EL (cell line): ENCODE measurements at places on chromosomes 1 and 21.

DNA sequence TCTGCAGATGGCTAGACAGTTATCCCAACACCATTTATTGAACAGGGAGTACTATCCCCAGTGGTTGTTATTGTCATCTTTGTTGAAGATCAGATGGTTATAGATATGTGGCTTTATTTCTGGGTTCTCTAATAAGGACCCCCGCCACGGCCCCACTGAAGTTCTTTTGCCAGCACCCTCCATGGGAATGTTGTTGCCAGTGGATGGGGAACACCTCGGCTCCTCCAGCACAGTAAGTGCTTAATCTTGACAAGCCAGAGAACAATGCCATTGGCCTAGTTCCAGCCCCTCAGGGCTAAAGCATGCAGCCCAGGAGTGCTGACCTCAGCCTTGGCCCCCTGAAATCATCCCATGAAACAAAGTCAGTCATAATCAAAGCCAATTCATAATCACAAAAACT lies 337.6 kb downstream of the AGBL4 start:
- no peak for DNase-seq

GRCh38 chr1:172699111-172699510 lies 40.2 kb downstream of the FASLG start:
- DNase-seq = peak; percentile 67

DNA sequence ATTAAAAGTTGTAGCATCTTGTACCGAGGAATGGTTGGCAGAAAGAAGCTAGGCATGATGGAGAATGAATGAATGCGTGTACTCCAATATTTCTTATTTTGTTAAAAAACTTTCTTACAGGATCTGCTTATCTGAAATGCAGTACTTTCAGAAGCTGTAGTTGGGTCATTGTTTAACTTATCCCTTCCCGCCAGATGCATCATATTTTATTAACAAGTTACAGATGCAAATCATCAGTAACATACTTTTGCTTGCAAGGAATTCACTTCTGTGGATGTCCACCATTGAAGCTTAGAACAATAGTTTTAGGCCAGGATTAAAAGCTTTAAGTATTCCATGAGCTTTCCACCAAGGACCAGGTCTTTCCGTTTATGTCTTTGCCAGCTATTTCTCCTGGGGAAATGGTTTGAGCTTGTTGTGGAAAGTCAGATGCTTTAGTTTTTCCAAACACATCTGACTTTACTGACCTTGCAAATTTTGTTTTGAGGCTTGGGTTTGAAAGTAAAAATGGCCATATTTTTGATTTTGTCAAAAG lies 65.4 kb downstream of the PATJ start:
- no peak for DNase-seq

DNA sequence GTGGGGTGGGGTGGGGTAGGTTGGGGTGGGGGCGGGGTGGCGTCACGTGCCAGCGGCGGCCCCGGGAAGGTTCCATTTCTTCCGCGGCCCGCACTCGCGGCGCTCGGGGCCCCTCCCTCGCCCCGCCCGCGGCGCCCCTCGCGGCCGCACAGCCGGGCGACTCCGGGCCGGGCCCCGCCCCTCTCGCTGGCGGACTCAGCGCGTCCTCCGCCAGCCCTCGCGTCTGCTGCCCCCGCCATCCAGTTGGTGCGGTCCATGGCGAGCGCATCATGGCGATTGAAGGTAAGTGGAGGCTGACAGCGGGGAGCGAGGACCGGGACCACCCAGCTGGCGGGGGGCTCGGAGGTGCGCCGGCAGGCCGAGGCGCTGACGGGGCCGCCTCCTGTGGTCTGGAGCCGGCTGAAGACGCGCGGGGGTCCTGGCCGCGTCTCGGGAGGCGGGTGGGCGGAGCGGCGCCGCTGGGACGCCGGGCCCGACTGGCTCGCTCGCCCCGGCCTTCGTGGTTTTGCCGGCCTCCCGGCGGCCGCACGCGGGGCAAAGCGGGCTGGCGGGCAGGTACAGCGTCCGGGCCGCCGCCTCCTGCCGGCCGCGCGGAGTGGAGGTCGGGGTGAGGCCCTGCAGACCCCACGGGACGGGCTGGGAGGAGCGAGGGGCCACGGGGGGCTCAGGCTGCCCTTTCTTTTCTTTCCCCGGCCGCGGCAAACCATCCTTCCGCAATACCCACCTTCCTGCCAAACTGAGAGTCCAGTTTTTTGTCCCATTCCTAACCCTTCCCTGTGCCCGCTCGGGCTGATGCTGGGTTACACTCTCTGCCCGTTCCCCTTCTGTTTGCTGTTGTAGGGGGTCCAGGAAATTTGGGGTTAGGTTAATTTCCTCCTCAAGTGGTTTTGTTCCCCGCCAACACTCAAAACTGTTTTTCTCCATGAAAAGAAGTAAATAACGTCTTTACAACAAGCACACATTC lies at the start of gene SYT14:
Gene SYT14, plus strand, starts transcription at position 222 of the 964 bp plus-strand sequence. Its CDS starts 48 bp downstream, at position 270.
- DNase-seq = peak; percentile 73

GRCh38 chr1:31663622-31664452 lies 19.2 kb upstream of the PEF1 start:
- DNase-seq = peak; percentile 59

GRCh38 chr1:204323887-204324286 lies 35.8 kb downstream of the PLEKHA6 start:
- DNase-seq = peak; percentile 67

- DNase-seq = no peak
Observed at GRCh38 chr1:109241344-109241743, 8.0 kb upstream of the CELSR2 start.

GRCh38 chr1:88529581-88529980 lies 154.5 kb upstream of the PKN2 start:
- no peak for DNase-seq

DNA sequence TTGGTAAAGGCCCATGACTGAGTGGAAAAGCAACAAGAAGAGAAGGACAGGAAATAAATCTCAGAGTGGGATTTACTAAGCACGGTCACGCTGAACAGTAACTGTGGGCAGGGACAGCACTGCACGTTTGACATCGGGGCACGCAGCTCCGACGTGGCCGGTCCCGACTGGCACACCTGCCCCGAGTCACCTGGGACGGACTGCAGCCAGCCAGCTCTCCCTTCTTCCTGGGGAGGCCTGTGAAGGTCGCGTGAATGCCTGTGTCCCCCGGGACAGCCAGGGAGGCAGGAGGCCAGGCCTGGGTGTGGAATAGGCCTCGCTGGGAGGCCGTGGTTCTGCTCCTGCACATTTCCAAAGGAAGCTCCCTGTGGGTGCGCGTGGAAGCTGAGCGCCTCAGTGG lies 140.2 kb downstream of the PRDM16 start:
- DNase-seq = no peak

- DNase-seq = no peak
Observed at GRCh38 chr1:109269212-109269980, 13.5 kb downstream of the PSRC1 start.

GRCh38 chr1:193629875-193630274 lies 443.5 kb upstream of the B3GALT2 start:
- peak; percentile 31 for DNase-seq

- peak; percentile 76 for DNase-seq
Observed at GRCh38 chr1:111140680-111140967, 601 bp downstream of the CEPT1 start.

DNA sequence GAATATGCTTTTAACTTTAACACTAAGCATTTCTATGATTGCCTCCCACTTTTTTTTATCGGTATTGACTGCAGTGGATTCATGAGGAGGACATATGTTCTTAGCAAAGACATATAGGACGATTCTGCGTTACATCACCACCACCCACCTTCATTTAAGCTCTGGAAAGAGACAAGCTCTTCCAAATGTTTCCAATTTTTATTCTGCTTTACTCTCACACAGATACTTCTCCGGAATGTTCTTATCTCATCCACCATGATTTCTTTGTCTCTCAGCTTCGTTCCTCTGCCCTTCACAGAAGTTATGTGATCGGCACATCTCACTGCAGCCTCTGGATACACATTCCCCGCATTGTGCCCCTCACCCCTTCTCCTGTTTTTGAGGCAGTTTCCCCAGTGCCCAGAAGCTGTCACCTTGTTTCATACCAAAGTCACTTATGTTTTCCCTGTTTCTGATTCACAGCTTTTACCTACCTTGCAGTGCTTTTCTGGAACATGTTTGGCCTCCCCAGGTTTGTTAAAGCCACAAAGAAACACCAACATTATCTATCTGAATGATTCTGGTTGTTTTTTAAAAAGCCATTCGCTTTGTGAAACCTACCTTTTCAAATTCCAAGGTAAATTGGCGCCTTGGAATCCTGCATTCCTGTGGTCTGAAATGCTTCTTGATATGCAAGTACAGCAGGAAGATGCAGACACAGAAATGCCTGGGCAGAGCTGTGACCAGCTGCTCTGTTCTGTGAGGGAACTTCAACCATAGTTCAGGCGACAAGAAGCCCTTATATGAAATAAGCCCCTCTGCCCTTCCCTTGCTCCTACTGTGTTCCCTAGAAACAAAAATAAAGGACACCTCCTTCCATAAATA lies 1020.2 kb downstream of the TTLL7 start:
- no peak for DNase-seq

- DNase-seq = no peak
Observed at GRCh38 chr1:68812333-68812732, 315.5 kb upstream of the DEPDC1 start.

- DNase-seq = peak; percentile 16
Observed at GRCh38 chr1:118247593-118247992, 62.6 kb upstream of the SPAG17 start.

DNA sequence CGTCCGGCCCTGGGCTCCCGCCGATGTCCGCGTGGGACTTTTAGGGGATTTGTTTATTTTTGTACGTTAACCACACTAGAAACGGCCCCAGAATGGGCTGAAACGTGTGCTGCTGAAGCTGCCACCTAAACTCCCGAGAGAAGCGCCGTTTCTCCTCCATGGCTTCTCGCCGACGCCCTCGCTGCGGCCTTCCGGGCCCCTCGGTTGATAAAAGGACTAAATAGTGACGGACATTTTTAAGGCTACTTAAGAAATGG lies 678 bp upstream of the PTTG1IP start:
- no peak for DNase-seq

GRCh38 chr1:41574842-41575241 lies 90.4 kb upstream of the EDN2 start:
- no peak for DNase-seq

DNA sequence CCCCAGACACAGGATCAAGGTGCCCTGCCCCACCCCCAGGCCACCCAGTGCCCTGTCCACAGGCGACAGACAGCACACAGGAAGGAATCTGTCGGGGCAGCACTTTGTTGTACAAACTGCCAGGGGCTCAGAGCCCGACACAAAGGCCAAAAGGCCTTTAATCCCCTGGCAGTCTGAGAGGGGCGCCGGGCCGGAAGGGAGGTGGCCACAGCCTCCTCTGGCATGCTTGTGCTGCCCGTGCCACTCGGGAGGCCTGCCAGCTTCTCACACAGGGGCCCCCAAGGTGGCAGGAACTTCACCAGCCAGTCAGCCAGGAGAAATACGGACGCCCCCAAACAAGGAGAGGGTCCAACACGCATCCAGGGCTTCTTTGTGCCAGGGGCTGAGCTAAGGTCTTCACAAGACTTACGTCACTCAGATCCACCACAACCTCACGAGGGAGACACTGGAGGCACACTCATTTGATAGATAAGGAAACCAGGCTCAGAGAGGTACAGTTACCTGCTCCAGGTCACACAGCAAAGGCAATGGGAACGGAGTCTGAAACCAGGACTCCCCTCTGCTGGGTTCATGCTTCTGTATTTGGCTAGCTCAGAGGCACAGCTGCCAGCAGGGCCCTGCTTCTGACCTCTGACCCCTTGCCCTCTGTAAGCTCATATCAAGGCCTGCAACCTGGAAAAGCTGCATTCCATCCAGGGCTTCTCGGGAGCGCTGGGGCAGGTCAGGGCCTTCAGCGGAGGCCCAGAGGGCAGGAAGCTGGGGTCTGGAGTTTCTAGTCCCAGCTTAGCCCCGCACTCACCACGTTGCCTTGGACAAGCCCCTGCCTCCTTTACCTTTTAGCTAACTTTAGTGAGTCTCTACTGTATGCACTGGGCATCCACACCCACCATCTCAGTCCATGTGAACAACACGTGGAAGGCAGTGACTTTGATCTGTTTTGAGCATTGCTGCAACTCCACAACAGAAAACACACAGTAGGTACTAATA lies 34.8 kb downstream of the HSPG2 start:
- DNase-seq = no peak

GRCh38 chr1:53556657-53557227 lies 97.5 kb downstream of the DMRTB1 start:
- DNase-seq = no peak

DNA sequence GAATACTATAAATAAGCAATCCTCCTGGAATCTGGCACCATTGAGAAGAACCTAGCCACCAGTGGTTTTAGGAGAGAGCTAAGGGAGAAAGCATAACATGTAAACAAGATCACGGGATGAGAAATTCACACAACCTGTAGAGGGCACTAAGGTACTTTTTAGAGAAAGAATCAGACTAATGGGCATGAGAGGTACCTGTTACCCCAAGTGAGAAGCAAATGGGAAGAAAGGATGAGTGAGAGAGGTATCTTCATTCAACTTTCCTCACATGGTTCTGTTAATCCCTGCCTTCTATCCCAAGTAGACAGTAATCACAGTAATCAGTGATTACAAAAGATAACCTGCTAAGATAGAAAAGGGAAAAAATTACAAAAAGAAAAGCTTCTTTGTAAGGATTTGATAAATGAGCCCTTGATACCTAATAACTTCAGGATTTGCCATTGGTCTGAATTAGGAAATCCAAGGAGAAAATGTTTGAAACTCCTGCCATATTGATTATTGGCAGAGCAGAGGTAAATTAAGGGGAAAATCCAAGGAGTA lies 251.1 kb upstream of the ADGRL2 start:
- DNase-seq = peak; percentile 47

DNA sequence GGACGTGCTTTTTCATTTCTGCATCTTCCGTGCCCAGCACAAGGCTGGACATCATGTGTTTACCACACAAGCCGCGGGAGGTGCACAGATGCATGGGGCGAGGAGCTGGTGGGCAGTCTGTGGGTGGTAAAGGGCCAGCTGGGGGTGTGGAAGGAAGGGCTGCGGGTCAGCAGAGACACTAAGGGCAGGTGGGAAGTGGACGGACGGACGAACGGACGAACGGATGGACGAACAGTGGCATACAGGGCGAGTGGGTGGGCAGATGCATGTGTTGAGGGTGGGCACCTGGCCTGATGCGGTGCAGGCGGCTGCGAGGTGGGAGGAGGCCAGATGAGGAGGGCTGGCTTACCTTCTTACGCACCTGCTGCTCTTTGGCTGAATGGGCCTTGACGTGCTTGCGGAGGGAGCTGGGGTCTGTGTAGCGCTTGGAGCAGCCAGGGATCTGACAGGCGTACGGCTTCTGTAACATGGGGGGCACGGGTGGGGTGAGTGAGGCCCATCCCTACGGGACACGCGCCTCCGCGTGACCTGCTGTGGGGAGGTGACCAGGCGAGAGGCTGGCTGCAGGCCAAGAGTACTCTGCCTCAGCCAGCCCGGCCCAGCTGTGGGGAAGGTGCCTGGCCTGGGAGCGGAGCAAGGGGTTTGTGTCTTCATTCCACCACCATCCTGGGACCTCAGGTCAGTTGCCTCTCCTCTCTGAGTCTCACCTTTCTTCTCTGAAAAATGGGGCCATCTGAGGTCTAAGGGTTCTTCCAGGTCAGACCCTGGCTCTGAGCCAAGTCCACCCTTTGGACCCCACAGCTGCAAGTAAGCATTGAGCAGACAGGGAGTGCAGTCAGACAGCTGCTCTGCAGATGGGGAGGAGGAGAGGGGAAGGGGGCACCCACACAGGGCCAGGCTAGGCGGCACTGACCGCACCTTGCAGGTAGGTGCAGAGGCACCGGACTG lies 65.5 kb downstream of the DMRTB1 start:
- DNase-seq = no peak

GRCh38 chr21:45074818-45075595 lies 627 bp downstream of the ADARB1 start:
- peak; percentile 47 for DNase-seq

- DNase-seq = no peak
Observed at GRCh38 chr1:55555956-55556725, 341.0 kb upstream of the USP24 start.
